ENCODE measurements at places on chromosomes 2 and 18. TPM values are rescaled to one million over a fixed set of nuclear protein-coding genes. Genes with fewer than 3 reads are reported as not detected.

The ACTG2 gene
- not detected for total RNA-seq

The AKAIN1 gene
- total RNA-seq, result not detected

The ANKRD30BL gene
- not detected for total RNA-seq

The RNF103 gene
- total RNA-seq, result 24.4 TPM

The SLC25A52 gene
- total RNA-seq, result not detected

The DYNAP gene
- not detected for total RNA-seq

The MYL12B gene
- 608 TPM for total RNA-seq

The VWA3B gene
- total RNA-seq, result not detected

The ADRA2B gene
- not detected for total RNA-seq

The SERPINB11 gene
- total RNA-seq, result not detected

The RNU2-63P gene
- total RNA-seq, result not detected

The NPHP1 gene
- total RNA-seq, result 2.0 TPM

The IL37 gene
- total RNA-seq, result not detected

The KIF1A gene
- total RNA-seq, result not detected

The LOXHD1 gene
- total RNA-seq, result not detected

The STAMBP gene
- total RNA-seq, result 16.8 TPM

The SULT1C3 gene
- not detected for total RNA-seq

The SFTPB gene
- total RNA-seq, result not detected

The DSC3 gene
- total RNA-seq, result not detected

The NBEAL1 gene
- total RNA-seq, result 36.0 TPM

The ANKRD62 gene
- total RNA-seq, result not detected

The CCDC68 gene
- total RNA-seq, result not detected

The PER2 gene
- 2.8 TPM for total RNA-seq

The VAMP5 gene
- total RNA-seq, result 50.3 TPM

The DYSF gene
- total RNA-seq, result not detected

The GNAL gene
- total RNA-seq, result 3.0 TPM

The EMILIN2 gene
- 30.2 TPM for total RNA-seq

The CCDC121 gene
- total RNA-seq, result 3.4 TPM

The IL1A gene
- not detected for total RNA-seq

The CNTNAP5 gene
- not detected for total RNA-seq

The HRH4 gene
- not detected for total RNA-seq

The HS1BP3 gene
- total RNA-seq, result 10.5 TPM

The GRHL1 gene
- total RNA-seq, result 0.38 TPM

The SLC23A3 gene
- 1.2 TPM for total RNA-seq

The LINC00305 gene
- not detected for total RNA-seq

The STAT4 gene
- 1.5 TPM for total RNA-seq

The TXNDC2 gene
- not detected for total RNA-seq

The RBM43 gene
- 6.8 TPM for total RNA-seq

The G6PC2 gene
- total RNA-seq, result not detected

The RIT2 gene
- not detected for total RNA-seq

The MSTN gene
- total RNA-seq, result 0.11 TPM

The CXCR2 gene
- total RNA-seq, result not detected

The FLACC1 gene
- total RNA-seq, result 2.3 TPM

The CNDP1 gene
- total RNA-seq, result not detected

The IL1B gene
- total RNA-seq, result 0.86 TPM

The TEX44 gene
- not detected for total RNA-seq

The ATG9A gene
- total RNA-seq, result 84.4 TPM

The CUL3 gene
- total RNA-seq, result 47.8 TPM

The POTEC gene
- not detected for total RNA-seq

The GALNT5 gene
- 114 TPM for total RNA-seq

The VSNL1 gene
- total RNA-seq, result not detected

The SEMA4C gene
- total RNA-seq, result 21.0 TPM
